ENCODE measurements at places on chromosomes 4 and X.

- DNase-seq, result no peak
Measured at GRCh38 chr4:139910106-139910505, 243.9 kb downstream of the MAML3 start.

DNA sequence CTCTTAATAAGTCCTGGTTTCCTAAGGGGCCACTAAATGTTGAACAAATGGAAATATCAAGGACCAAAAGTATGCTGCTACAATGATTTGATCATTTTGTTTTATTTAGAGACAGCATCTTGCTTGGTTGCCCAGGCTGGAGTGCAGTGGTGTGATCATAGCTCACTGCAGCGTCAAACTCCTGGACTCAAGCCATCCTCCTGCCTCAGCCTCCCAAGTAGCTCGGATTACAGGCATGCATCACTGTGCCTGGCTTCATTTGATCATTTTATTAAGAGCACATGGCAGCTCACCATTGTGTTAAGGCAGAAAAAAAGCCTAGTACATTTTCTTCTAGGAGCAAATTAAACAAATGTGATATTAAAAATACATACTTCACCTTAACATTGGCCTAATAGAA, 52.7 kb downstream of the DCLK2 start:
- no peak for DNase-seq

DNA sequence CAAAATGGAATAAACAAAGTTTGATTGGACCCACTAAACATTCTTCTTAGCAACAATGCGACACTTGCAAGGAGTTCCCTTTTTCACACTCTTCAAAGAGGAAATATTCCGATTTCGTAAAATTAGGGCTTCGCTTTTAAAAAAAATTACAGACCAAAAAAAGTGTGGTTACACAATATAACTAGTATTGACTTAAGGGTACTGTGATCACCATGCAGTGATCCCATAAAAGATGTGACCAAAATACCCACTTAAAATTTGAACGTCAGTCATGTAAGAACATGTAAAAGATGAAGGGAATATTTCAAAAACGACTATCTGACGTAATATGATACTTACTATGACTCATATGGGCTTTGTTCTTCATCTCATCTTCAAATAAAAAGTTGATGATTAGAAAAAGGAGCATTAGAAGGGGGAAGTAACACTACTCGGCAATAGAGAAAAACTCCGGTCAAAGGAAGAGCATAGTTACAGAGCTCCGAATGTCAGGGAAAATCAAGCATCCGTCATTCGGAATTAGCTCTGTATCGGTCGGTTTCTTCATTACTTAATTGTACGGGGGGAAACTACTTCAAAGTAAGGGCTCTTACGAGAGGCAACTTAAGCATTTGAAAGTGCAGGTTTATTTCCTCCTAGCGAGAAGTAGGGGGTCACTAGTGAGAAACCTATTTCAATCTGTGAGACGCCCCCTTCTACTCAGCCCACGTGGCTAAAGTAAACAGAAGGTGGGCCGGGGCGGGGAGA, 1.3 kb upstream of the TET2 start:
- no peak for DNase-seq

DNA sequence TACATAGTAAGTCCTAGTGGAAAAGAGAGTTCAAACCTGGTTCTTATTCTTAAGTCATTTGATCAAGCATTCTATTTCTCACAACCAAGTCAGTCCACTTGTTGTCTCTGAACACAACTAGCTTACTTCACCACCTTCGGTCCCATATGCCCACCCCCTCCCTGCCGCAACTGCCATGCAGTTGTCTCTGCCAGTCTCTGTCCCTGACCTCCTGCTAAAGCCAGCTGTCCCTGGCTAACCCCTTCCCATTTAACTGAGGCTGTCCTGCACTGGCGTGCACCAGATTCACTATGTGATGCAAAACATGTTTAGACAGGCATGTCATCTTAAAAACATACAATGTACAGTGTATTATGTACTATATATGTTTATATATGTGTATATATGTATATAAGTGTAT, 12.7 kb downstream of the FRAS1 start:
- no peak for DNase-seq

DNA sequence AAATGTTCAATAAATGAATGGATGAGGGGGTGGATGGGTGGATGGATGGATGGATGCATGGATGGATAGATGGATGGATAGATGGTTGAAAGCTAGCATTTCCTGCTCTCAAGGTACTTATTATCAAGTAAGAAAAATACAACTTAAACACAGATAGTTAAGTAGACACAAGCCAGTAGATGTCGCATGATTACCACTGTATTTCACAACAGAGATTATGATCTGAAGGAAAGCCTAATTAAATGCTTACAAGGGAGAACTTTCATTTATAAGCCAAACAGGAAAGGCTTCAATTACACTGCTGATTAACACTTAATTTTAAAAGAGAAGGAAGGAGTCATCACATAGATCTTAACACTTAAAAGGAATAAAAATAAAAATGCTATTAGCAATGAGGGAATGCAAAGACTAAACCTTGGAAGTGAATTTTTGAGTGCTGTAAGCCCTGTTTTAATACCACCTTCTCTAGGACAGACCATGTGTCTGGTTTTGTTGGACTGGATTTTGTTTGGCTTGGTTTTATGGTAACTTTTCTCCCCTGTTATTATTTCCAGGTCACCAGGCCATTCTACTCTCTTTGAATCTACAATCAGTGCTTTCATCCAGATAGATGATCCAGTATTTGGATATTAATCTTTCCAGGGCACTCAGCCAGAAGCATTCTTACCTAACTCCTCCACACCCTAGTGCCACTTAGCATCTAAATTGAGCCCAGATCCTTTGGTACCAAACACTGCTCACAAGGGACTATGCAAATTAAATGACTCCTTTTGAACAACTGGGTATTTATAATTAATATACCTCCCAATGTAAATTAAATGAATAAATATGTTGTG, 75.5 kb upstream of the SLC39A8 start:
- DNase-seq, result no peak

DNA sequence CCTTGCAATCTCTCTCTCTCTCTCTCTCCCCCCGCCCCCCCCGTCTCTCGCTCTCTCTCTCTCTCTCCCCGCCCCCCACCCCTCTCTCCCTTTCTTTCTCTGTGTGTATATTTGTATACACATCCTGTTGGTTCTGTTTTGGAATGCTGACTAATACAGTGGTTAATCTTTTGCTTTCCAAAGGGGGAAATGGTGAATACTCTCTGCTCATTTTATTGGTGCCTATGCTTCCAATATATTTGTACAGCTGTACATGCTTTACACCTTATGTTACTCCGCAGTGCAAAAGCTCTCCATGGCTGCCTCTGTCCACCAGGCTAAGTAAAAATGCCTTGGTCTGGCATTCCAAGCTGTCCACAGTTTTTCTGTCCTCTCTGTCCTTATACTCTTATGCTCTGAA, 158.8 kb downstream of the RBMX2 start:
- no peak for DNase-seq

DNA sequence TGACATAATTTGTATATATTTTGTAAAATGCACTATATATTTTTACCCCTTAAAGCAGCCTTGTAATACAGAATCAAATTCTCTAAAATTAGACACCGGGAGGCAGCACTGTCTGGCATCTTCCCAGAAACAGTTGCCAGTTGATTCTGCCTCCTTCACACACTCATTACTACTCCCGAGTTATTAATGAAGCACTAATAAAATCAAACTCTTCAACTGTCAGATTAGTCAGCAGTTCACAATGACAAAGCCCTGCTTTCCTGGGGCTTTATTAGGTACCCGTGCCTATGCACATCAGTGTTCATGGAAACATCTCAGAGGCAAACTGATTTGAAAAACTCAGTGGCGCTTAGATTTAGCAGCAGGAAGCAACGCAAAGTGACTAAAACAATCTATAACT, 103.5 kb upstream of the VEGFC start:
- DNase-seq, result no peak

- DNase-seq, result no peak
Measured at GRCh38 chr4:86483773-86484172, 110.3 kb upstream of the PTPN13 start.

- no peak for DNase-seq
Measured at GRCh38 chrX:142327182-142327581, 122.1 kb upstream of the MAGEC2 start.

DNA sequence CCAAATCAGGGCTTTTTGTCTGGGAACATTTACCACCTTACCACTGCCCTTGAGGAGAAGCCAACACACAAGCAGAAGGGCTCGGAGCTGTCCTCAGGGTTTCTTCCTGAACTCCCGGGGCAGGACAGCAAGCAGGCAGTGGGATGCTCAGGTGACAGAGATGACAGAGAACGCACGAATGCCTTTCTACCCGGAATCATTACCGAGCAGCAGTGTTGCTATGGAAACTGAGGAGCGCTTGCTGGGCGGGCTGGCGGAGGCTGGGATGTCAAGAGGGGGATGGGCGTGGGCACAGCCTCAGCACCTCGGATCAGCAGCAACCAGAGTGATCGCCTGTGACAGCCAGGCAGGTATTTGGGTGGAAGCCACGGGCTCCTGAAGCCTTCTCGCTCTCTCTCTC, 17.8 kb downstream of the SSR4 start:
- DNase-seq, result no peak

GRCh38 chr4:5166377-5166776, 115.1 kb downstream of the STK32B start:
- no peak for DNase-seq

DNA sequence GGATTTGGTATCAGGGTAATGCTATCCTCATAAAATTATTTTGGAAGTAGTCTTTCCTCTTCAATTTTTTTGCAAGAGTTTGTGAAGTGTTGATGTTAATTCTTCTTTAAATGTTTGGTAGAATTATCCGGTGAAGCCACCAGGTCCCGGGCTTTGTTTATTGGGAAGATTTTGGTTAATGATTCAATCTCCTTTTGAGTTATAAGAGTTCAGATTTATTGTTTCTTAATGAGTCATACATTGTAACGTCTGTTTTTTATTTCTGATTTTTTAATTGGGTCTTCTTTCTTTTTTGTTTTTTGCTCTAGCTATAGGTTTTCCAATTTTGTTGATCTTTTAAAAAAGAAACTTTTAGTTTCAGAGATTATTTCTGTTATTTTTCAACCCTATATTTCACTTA, 412.3 kb downstream of the PDGFC start:
- DNase-seq, result no peak

- DNase-seq, result no peak
Measured at GRCh38 chr4:150242820-150243458, 164.7 kb downstream of the DCLK2 start.

- DNase-seq, result no peak
Measured at GRCh38 chr4:139761461-139761860, 95.8 kb downstream of the MGST2 start.

- DNase-seq, result no peak
Measured at GRCh38 chr4:165138843-165139242, 26.2 kb upstream of the TMEM192 start.

- no peak for DNase-seq
Measured at GRCh38 chrX:136021903-136022302, 36.7 kb downstream of the SLC9A6 start.

- no peak for DNase-seq
Measured at GRCh38 chr4:169052594-169052945, 42.5 kb upstream of the CBR4 start.

- DNase-seq, result no peak
Measured at GRCh38 chrX:15475021-15475420, 18.1 kb downstream of the PIR start.

GRCh38 chrX:8455557-8455956, 9.1 kb upstream of the VCX3B start:
- no peak for DNase-seq

DNA sequence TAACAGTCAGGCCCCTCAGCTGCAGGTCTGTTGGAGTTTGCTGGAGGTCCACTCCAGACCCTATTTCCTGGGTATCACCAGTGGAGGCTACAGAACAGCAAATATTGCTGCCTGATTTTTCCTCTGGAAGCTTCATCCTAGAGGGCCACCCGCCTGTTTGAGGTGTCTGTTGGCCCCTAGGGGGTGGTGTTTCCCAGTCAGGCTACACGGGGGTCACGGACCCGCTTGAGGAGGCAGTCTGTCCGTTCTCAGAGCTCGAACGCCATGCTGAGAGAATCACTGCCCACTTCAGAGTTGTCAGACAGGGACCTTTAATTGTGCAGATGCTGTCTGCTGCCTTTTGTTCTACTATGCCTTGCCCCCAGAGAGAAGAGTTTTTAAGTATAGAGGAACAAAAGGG, 160.8 kb downstream of the DKK2 start:
- DNase-seq, result no peak

DNA sequence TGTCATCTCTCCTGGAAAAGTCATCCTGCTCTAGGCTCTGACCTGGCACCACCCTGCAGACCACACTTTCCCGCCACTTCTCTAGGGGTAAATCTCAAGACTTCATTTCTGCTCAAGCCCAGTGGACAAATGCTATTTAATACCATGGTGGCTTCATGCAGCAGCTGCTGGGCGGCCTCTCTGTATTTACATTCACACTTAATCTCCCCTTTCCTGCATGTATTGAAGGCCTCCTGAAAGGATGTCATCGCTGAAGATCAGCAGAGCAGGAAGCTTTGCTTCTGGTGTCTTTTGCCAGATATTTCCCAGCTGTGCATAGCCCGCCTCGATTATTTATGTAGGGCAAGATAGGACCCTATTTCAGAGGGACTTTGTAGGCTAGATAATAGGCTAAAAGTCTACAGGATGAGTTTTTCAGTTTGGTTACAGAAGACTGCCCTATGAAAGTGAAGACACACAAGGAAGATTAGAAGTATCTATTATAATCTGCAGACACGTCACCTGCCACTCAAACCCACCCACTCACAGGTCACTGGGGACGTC, 17.2 kb downstream of the PROM1 start:
- DNase-seq, result no peak

DNA sequence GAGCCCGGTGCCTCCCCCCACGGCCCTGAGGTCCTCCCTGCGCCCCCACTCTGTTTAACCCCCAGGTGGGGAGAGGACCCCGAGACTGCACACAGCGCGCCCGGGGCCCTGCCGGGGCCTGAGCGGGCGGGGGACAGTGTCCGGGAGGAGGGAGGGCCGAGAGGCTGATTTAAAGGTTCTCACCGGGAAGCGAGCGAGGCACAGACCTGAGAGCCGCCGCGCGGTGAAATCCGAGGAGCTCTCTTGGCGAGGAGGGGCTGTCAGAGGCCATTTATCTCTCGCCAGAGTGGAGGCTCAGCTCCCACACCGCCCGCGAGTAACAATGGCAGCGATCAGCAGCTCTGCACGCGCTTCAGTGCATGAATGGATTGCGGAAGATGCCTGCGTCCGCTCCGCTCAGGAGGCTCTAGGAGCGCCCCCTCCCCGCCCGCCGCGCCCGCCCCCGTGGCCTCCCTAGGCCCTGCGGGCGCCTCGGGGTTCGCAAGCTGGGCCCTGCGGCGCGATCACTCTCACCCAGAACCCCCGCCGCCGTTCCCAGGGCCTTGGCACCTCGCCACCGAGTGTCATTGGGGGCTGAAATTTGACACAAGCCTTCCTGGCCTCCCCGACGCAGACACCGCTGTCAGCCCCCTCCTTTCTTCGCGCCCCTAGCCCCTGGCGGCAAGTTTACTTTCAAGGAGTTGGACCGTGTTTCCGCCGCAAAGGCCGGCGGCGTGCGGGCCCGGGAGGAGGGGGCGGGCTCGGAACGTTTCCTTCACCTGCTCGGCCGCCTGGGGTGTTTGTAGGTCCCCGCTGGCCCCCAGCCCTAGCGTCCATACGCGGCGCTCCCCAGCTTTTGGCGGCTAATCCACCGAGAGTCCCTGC, 48.7 kb upstream of the BCOR start:
- DNase-seq, result no peak

Measured in stimulated activated CD4-positive, alpha-beta T cell treated with anti-CD3 and anti-CD28 coated beads, Interleukin-4, amount 100 ng/mL, for 4 hours (primary cell).